ENCODE measurements at places on chromosomes 2 and 18.

DNA sequence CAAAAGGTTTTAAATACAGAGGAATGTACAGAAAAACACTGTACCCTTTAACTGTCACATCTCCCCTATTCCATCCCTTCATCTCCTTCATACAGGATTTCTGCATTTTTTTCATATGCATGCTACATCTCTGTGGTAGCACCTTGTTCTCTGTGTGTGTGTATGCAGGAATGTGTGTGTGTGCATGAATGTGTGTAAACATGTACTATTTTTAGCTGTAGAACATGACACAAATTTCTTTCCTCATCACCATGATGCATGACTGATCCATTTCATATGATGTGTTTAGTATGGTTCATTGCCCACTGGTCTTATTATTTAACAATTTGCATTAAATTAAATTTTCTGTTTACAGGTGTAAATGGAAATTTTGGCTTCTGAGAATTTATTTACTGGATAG, 21.5 kb upstream of the ZEB2 start:
- no peak for DNase-seq

DNA sequence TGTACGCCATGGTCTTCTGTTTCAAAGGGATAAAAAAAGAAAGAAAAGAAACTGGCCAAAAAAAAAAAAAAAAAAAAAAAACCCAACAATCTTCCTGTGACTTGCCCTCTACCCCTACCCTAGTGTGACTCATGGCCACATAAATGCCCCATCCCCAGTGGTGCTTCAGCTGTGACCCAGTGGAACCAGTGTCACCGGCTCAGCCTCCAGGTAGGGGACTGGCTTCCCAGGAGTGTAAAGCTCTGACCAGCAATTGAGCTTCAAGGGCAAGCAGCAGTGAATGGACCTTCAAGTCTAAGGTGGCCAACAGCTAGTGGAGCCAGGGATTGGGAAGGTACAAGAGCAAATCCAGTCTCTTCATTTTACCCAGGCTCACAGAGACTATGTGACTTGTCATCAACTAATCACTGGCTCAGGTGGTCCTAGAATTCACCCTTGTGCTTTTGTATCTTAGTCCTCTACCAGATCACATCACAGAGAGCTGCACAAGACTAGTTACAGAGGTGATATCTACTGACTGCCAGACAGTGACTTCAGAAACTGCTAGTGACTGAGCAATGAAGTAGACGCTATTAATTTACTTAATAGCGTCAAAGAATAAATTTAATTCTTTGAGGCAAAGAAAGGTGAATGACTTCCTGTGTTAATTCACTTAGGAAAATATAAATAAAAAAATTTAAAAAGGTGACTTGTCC, 1.3 kb upstream of the TGFBRAP1 start:
- no peak for DNase-seq

GRCh38 chr2:240736281-240737250, 44.9 kb downstream of the AQP12A start:
- no peak for DNase-seq

DNA sequence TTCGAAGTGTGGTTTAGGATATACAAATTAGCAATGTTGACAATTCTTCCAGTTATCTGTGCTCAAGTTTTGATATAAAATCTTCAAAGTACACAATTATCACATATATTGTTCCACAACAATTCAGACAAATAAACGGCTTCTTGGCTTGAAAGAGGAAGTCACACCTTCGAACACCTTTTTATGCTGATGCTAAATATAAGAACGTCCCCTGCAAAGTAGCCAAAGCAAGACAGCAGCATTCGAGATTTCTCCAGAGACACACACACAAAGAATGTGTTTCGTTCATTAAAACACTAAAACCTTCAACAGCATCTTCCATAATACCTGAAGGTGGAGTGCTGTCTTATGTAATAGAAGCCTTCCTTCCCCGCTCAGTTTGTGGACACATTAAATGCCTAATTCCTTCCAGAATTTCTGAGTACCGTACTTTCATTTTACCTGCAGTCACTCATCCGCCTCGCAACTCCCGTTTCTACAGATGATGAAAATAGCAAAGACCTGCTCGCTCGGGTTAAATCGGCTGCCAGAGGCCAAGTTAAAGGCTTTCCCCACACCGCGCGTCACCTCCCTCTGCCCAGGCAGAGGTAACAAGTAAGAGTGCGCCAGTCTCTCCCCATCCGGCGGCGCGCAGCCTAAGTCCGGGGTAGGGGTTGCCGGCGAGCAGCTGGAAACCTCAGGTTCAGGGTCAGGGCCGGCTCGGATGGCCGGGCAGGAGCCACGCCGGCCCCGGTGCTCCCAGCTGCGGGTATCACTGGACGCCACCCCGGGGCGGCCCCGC, 847 bp downstream of the SERPINE2 start:
- DNase-seq = peak; percentile 60

DNA sequence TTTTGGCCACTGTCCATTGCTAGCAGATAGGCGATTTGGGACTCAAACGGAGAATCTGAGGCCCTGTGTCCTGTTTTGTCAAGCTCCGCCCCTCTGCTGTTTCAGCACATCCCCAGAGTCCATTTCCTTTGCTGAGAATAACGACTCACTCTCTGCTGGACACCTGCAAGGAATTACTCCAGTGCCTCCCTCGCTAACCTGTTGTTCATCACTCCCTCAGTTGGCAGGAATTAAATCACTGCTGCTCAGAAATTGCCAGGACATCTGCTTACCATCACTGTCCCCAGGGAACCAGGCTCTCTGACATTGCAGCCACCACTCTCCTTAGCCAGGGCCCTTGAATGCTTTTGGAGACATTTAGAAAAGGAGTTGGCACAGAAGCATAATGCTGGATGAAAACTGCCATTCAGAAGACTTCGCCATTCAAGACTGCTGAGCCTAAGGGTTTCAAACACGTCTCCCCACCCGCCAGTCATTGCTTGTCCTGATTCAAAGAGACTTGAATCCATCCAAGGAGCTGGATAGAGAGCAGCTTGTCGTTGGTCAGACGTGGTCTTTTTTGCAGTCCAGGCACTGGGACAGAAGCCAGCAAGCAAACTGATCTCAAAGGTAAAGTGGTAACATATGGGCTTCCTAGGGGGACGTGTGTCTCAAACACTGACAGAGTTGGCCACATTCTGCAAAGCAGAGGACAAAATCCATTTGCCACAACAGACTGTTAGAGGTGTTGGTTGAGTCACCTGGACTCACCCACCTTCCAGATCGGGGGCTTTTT, 155.3 kb downstream of the UXS1 start:
- peak; percentile 28 for DNase-seq

DNA sequence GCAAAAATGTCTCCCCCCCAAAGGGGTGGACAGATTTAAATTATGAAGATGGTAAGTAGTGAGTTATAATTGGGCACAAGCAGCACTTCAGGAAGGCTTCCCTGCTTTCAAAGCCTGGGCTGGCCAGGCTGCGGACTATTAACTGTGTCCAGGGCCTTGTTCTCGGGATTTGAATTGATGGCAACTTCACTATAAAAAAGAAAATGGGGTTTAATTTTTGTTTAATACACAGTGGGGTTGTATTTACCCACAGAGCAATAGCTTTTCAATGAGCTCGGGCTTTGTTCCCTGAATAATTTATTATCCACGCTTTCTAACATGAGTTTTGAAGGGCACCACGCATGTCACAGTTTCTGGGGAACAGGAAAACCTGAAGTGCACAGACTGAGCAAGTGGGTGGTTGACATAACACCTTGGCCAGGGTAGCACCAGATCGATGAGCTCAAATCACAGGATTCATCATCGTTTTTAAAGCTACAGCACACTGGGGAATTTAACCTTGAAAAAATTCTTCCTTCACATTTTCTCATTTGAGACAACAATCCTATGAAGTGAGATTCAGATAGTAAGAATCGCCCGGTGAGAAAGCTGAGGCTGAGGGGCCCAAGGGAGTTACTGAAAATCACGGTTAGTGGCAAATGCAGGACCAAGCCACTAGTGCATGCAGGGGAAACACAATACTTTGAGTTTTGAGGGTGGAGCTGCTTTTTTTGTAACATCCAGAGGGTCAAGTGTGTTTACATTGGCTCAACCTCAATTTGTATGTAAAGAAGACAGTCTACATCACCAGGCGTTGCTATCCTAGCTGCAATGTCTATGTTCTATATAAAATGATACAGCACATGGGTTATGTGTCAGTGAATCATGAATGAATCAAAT, 28.9 kb upstream of the LMAN1 start:
- no peak for DNase-seq

- no peak for DNase-seq
These were observed 222.0 kb downstream of the LOXHD1 start for GRCh38 chr18:46435031-46435430.

- no peak for DNase-seq
These were observed 180.6 kb downstream of the MREG start for GRCh38 chr2:215832791-215833190.

DNA sequence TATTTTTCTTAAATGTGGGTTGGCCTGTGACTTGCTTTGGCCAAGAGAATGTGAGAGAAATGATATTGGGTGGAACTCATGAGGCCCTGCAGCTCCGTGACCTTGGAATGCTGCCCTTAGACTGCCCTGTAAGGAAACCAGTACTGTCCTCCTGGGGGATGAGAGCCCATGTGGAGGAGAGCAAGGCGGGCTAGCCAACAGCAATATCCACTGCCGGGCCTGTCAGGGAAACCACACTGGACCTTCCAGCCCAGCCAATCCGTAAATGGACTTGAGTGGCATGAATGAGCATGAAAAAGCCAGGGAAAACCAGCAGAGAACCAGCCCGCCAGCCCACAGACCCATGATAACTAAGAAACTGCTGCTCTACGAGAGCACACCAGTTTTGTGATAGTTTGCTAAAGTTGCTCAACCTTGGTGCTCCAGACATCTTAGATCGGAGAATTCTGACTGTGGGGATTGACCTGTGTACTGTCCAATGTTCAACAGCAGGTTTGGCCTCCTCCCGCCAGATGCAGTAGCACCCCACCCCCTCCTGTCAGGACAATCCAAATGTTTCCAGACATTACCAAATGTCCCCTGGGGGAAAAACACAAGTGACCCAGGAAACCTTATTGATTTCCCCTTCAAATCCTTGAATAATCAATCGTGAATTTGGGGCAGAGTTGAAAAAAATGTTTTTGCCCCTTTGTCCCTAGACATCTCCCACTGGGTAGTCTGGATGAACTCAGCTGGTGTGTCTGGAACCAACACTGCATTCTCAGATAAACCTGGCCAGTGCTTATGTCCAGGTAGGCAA, 27.2 kb downstream of the ALPK2 start:
- DNase-seq = no peak

- no peak for DNase-seq
These were observed 3.7 kb downstream of the SCN9A start for GRCh38 chr2:166372046-166372445.

GRCh38 chr2:206368484-206368883, 74.8 kb upstream of the ADAM23 start:
- DNase-seq = no peak

DNA sequence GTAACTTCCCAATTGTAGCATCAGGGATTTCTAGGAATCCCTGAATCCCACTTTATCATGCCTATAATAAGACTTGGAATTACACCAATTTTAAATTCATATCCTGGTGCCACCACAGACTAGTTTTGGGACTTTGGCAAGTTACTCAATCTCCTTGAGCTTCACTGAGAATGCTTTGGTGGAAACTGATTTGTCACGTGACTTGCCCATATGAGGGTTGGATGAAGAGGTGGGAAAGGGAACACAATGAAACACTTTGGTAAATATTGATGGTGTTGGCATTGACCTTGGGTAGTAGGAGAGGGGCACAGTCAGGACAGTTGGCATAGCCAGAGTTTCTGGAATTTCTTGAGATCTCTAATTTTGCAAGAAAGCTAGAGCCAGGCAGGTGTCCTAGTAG, 452.2 kb downstream of the SLC4A3 start:
- DNase-seq = no peak

GRCh38 chr2:70767699-70768589, at the start of gene ADD2:
ADD2 (minus strand) TSS chr2:70768200; CDS start chr2:70706408, 61,792 bp downstream.
- peak; percentile 10 for DNase-seq

- DNase-seq = no peak
These were observed 277.6 kb downstream of the ZNF804A start for GRCh38 chr2:184875911-184876310.

GRCh38 chr2:128273469-128274081, 45.1 kb downstream of the HS6ST1 start:
- no peak for DNase-seq

DNA sequence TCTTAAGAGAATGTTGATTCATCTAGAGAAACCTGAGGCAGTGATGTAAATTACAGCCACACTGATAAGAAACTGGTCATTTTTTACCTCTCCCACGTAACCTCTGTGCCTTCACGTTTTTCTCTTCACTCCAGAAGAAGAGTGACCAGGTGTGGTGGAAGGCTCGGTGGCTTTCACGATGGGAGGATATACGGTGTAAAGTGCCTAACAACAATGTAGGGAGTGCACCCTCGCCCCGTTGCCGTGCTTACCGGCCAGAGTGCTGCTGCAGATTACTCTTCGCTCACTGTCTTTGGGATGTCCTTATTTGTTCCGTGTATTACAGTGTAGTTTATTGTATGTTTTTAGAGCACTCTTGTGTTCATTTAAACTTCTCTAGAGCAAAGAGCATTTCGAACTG, 46.5 kb downstream of the NCK2 start:
- DNase-seq = no peak

- DNase-seq = no peak
These were observed 75.0 kb downstream of the CTIF start for GRCh38 chr18:48613589-48614404.

DNA sequence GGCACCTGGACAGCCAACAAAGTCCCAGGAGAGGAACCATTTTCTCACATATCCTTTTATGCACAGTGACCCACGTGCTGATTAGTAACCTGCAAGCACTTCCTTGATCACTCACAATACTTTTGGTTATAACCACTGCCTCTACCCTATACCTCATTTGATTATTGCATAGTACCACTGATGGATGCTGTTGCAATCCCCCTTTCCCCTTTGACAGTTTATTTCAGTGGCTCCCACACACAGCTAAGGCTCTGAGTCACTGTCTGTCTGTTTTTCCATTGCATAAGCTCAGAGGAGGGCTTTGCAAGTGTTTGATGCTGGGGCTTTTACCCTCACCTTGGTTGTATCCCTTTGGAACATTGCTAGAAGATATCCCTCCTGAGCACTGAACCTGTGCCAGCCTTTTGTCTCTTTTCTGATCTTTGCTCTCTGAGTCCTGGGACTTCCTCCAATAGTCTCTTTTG, 101.7 kb upstream of the RBBP8 start:
- DNase-seq = peak; percentile 87

DNA sequence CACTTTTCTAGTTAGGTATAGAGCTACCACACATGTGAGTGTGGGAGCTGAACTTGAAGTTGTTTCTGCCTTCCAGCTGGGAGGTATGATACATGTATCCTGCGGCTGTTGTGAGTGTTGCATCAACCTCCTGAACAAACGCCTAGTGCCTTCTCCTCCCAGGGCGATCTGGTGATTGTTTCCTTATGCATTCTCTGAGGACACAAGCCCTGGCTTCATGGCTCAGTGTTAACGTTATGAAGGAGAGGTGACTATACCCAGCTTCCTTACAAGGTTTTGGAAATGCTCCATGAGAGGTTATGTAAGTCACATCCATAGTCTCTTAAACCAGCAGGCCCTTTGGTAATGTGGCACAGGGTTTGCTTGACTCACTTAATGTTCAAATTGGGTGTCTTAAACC, 64.9 kb downstream of the SPRED2 start:
- DNase-seq = peak; percentile 98
